ENCODE measurements at places on chromosomes 4 and X.

- DNase-seq, result no peak
Observed at GRCh38 chrX:46876901-46877300, 35.3 kb upstream of the JADE3 start.

- DNase-seq, result no peak
Observed at GRCh38 chrX:44899946-44900345, 27.0 kb downstream of the KDM6A start.

- no peak for DNase-seq
Observed at GRCh38 chr4:142413485-142413884, 432.6 kb downstream of the INPP4B start.

- no peak for DNase-seq
Observed at GRCh38 chr4:86536151-86536550, 58.0 kb upstream of the PTPN13 start.

DNA sequence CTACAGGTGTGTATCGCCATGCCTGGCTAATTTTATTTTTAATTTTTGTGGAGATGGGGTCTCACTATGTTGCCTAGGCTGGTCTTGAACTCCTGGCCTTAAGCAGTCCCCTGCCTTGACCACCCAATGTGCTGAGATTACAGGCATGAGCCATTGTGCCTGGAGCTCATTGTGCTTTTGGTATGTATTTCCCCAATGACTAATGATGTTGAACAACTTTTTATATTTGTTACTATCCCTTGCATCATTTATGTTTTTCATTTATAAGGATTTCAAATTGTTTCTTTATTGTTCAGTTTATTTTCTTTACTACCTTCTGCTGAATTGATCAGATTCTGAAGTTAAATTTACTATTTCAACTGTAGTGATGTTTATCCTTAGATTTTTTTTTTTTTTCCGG lies 199.7 kb downstream of the CEP135 start:
- DNase-seq, result no peak

GRCh38 chrX:136061286-136061685 lies 76.1 kb downstream of the SLC9A6 start:
- DNase-seq, result no peak

GRCh38 chr4:41399231-41399630 lies 138.7 kb upstream of the LIMCH1 start:
- DNase-seq, result no peak

- no peak for DNase-seq
Observed at GRCh38 chr4:107856901-107857300, 32.2 kb downstream of the SGMS2 start.

DNA sequence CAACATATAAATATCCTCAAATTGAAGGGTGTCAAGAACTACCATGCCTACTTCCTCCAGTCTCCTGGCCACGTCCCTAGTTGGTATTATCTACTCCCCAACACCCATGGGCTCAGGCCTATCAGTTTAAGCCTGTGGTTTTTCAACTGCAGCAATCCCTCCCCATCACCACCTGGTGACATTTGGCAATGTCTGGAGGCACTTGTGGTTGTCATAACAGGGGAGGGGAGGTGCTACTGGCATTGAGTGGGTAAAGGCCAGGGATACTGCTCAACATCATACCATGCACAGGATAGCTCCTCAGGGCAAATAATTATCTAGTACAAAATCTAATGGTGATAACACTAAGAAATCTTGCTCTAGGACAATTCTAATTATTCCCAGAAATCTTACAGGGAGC lies 95.3 kb downstream of the COMMD8 start:
- no peak for DNase-seq

DNA sequence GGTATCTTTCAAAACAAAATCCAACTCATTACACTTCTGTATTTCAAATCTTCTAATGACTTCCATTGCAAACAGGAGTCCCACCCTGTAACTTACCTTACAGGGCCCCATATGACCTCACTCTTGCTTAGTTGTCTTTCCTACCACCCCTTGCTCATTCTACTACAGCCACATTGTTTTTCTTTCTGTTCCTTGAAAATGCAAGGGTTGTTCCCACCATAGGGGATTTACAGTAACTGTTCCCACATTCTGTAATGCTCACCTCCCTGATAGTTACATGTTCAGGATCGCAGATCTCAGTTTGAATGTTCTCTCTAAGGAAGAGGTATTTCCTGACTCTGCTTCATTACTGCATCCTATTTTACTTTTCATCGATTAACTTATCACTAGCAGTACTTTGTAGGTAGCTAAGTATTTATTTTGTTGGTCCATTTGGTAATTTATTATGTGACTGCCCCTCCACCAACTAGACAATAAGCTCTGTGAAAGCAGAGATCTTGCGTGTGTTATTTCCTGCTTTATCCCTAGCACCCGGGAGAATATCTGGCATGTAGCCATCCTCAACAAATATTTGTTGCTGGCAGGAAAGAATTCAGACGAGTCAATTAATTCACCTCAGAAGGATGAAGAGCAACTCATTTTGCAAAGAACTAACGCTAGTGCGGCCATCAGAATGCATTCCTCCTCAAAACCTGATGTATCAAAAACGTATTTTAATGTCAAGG lies 21.4 kb downstream of the MAOB start:
- no peak for DNase-seq

DNA sequence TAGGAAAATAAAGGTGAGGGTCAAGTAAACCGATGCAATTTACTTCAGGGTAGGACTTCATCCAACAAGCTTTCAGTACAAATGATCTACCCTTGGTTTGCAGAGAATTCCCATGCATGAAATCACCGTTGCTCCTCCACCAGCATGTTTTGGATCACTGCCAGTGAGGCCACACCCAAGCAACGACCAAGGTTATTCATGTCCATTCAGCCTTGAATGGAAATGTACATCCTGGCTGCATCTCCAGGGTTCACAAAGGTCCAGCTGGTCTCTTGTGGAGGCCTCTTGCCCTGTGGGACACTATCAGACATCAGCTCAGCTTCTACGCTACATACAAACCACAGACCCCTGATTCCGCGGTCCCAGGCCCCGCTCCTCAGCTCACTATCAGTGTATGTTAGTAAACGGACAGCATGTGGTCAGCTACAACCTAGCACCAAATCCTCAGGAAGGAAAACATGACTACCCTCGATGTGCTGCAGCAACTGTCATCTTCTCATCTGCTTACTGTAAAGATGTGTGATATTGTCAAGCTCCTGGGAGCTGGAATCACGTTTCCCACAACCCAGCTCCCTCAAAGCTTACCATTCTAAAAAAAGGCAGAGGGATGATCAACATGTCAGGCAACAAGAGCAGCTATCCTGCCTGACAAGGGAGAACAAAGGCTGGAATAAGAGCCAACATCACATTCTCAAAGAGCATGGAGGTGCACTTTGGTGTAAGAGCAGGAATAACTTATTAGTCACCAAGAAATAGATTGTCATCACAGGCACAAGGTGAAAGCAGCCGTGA lies 4.9 kb downstream of the LYAR start:
- no peak for DNase-seq

DNA sequence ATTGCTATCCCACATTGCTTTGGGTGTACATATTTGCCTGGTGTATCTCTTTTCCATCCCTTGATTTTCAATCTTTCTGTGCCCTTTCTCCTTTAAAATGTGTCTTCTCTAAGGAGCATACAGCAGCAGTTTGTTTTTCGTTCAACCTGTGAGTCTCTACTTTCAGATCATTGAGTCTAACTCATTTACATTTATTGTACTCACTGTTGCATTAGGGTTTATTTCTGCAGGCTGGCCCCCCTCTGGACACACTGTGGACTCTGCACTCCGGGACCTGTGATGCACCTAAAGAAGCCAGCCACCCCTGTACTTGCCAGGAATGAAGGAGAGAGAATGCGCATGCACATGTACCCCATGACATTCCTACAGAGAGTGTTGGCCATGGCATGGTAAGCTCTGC lies 93.0 kb downstream of the FAM53A start:
- no peak for DNase-seq

DNA sequence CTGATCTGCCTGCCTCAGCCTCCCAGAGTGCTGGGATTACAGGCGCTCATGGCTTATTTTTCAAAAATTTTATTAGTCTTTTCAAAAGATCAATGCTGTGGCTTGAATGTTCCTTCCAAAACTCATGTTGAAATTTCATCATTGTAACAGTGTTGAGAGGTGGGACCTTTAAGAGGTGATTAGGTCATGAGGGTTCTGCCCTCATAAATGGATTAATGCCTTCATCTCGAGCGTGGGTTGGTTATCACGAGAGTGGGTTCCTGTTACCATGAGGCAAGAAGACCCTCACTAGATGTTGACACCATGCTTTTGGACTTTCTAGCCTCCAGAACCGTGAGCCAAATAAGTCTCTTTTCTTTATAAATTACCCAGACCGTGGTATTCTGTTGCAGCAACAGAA lies 30.3 kb downstream of the EIF2S3 start:
- DNase-seq, result no peak

DNA sequence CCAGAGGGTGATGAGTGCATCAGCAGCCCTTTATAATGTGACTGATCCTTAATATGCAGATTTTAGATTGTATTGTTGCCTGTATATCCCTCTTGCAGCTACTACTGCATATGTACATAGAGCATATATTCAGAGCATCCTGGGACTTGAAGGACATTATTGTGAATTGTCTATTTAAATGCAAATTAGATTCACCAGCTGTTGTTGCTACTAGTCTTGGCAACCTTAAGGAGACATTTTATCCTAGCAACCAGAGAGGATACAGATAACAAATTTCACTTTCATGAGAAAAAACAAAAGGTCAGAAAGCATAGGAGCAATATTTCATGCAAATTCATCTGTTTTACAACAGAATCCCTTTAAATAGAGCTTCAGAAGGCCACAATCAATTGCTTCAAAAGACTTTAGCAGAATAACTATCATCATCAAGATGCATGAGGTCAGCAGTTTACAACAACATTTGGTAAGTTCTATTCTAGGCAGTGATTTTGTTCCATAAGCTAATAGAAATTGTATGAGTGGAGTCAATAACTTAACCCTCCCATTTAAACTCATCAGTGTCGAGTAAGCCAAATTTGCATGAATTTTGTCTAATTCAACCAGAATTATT lies 148.6 kb downstream of the GC start:
- DNase-seq, result peak; percentile 38

GRCh38 chrX:123851079-123851478 lies 8.8 kb upstream of the XIAP start:
- no peak for DNase-seq

- DNase-seq, result no peak
Observed at GRCh38 chr4:158003212-158003611, 169.6 kb downstream of the GASK1B start.

DNA sequence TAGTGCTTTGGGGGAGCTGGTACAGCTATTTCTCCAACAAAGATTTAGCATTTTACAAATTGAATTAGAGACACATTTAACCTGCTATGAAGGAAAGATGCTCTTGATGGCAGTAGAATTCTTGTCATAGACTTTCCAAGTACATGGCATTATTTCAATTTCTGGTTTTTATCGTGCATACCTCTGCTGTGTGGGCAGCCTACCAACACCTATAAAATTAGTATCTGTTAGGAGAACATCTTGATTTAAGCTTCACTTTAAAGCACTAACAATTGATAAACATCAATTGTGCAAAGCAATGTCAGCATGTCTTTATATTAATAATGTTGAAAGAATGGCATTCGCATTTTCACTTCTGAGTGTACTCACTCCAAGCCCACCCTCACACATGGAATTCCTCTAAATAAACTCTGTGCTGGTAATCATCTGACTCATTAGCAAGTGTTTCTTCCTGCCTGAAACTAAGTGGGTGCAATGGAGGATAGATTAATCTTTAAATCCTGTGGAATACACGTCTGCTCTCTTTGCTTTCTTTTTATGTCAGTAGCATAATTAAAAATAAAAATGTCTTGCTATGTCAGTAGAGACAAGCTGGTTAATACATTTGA lies 279.8 kb upstream of the MAGEB18 start:
- DNase-seq, result no peak

DNA sequence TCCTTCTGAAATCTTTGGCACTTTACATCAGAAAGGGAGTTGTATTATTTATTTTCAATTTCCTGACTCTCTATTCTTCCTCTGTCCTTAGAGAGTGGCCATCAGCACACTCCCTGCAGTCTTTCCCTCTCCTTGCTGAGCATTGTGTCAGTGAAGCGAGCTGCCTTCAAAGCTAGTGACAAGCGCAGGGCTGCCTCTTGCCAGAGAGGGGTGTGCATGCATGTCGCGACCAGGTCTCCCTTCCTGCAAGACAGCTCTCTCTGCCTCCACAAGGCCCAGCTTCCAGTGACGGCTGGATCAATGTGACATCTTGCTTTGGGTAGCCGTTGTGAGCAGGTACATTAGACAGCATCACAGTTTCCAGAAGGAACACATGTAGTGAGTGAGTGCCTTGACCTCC lies 810.9 kb upstream of the TENM3 start:
- DNase-seq, result no peak

- no peak for DNase-seq
Observed at GRCh38 chrX:44264936-44265335, 78.5 kb downstream of the EFHC2 start.

- DNase-seq, result no peak
Observed at GRCh38 chr4:55078987-55079386, 46.4 kb downstream of the KDR start.

GRCh38 chr4:82623121-82623683 lies 61.4 kb upstream of the TMEM150C start:
- no peak for DNase-seq

DNA sequence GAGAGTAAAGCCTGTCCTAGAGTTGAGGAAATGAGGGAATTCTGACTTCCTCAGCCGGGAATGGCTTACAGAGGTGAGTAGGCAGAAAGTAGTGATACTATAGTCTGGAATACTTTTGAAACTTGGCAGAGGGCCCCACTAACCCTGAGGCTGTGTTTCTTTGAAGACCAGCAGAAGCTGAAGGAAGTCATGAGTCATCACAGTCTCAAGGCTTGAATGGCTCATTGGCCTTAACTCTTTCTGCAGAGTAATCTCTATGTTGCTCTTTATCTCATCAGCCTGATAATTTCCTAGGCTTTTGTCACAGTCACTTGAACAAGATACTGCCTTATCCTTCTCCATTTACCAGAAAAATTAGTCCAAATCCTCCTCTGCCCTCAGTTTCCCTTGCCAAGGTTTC lies 80.8 kb downstream of the ANKRD50 start:
- DNase-seq, result no peak

GRCh38 chrX:133090236-133090809 lies 6.6 kb downstream of the USP26 start:
- DNase-seq, result no peak

GRCh38 chr4:150828159-150828558 lies 186.9 kb downstream of the LRBA start:
- no peak for DNase-seq

GRCh38 chr4:91935217-91935616 lies 368.5 kb upstream of the GRID2 start:
- DNase-seq, result no peak

DNA sequence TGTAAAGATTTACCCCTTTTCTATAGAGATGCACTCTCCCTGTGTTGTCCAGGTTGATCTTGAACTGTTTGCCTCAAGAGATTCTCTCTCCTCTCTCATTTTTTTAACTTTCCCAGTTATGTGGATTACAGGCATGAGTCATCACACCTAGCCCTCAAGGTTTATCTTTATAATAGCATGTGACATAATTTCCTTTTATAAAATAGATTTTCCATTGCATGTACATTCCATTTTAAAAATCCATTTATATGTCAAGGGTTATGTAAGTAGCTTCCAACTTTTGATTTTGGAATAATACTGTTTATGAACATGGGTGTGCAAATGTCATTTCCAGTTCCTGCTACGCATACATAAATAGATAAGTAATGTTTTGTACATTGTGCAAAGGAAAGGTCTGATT lies 20.6 kb downstream of the ZNF721 start:
- DNase-seq, result no peak
